Upper lobe of left lung (tissue), 6 donors: ENCODE measurements at places on chromosomes 4 and X.

DNA sequence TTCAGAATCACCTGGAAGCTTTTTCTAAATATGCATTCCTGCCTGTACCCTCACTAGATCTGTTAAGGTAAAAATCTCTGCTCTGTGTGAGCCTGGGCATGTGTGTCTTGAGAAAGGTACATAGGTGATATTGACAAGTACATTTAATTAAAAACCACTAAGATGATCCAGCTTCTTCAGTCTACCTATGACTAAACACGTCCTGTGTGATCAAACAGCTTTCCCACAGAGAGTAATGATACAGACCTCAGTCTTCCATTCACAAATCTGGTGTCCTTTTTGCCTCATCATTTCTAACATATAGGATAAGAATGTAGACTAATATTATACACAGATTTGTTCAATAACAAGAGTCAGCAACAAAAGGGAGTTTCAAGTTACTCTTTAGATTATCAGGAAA, 42.6 kb downstream of the GALNT7 start:
- no peak for DNase-seq

DNA sequence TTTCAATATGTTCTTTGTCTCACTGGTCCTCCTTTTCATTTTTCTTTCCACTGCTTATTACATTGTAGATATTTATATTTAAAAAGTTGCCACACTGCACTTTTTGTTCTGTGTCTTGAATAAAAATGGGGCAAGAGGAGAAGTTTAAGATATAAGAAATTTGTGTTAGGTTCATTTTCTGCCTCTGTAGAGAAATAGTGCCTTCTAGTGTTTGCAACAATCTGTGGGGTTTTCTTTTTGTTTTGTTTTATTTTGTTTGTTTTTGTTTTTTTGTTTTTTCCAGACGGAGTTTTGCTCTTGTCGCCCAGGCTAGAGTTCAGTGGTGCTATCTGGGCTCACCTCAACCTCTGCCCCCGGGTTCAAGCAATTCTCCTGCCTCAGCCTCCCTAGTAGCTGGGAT, 20.1 kb upstream of the SMIM14 start:
- DNase-seq, result no peak

DNA sequence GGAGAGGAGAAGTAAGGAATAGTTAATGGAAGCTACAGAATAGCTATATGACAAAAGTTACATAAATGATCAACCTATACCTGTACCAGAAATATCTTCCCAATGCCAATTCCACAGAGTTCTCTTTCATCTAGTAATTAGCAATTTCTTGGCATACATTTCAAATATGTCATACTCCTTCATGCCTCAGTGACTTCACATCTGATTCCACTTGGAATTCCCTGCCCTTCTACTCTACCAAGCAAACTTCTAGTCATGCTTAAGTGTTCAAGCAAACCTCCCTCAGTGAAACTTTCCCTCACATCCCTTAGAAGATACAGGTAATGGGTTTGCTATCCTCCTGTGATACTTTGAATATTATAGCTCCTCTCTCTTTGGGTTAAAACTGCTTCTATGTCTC, 127.1 kb downstream of the KLHL13 start:
- no peak for DNase-seq

GRCh38 chr4:54961357-54961975, 163.9 kb downstream of the KDR start:
- DNase-seq, result no peak

- peak; percentile 81 for DNase-seq
These were observed at the start of gene CLIC2 for GRCh38 chrX:155334486-155335336. CLIC2 (minus strand) TSS chrX:155334614; CDS start chrX:155334427, 187 bp downstream.

DNA sequence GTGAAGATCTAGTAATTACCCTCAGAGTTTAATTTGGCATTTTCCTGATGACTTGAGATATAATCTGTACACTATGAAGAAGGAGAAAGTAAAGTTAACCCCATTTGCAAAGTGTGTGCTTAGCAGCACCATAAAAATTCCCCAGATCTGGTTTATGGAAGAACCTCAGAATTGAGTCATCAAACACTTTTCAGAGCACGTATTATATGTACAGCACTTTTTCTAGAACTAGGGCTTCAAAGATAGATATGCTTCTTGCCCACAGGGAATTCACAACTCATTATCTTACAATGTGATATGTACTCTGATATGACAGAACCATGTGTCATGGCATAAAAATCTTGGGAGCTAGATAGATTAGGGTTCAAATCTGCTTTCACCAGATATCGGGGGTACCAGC, 150.9 kb downstream of the SLC10A7 start:
- no peak for DNase-seq

DNA sequence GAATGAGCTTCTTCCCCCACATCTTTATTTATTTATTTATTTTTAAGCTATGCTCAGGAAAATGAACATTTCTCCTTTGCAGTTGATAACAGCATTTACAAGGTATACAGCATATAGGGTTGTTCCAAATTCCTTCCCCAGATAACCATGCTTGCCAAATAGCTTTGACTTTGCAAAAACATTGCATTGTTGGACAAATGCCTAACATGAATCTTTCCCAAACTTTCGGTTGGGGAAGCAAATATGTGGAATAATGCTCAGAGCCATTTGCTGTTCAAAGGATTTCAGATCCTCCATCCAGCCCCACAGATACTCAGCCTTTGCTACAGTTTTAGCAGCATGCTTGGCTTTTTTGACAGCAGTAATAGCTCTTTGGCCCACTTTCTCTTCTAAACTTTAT, 127.2 kb upstream of the AGA start:
- DNase-seq, result no peak

DNA sequence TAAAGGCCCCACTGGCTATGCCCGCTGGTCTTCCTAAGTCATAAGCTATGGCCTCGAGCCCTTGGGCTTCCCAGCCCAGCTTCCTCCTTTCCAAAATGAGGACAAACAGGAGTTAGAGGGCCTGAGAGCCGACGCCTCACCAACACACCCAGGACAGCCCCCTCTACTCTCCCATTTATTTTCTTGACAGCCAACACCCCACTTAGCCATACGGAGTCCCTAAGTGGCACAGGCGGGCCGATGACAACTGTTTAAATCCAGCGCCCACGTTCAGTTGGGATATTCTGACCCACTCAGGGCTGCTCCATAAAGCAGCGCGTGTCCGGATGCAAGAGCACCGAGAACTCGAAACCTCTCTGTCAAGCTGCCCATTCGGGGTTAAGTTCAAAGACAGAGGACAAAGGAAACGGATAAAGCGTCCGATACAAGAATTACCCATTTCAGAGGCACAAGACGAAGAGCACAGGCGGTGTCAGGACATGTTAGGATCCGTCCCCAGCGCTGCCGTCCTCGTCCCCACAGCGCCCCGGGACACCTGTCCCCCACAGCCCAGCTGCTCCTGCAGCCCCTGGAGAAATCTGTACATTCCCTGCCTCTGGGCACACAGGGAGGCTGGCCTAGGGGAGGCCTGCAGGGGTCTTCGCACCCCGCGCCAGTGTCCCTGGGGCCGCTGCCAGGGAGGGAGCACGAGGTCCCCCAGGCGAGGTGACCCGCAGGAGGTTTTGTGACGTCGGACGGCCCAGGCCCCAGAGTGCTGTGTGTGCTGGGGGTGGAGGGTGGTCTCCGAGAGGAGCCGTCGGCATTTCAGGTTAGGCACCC, 1.2 kb downstream of the PRKX start:
- peak; percentile 25 for DNase-seq

GRCh38 chr4:24862073-24862751, 50.6 kb downstream of the CCDC149 start:
- no peak for DNase-seq

- no peak for DNase-seq
These were observed 4.4 kb downstream of the RBPJ start for GRCh38 chr4:26325191-26325590.

DNA sequence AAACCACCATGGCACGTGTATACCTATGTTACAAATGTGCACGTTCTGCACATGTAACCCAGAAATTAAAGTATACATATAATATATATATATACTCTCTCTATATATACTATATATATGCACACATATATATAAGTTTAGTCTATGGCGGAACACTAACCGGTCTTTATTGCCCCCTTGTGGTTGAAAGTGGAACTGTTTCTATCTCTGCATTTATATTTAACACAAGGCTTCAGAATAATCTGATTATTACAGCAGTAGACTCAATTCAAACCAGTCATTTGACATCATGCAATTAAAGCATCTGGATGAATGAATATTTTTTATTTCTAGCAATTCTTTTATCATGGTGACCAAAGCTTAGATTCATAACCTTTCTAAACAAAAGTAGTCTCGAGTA, 14.6 kb downstream of the RAB9B start:
- DNase-seq, result no peak

- no peak for DNase-seq
These were observed 226.0 kb downstream of the SPRY1 start for GRCh38 chr4:123622572-123622971.

- DNase-seq, result no peak
These were observed 75.4 kb downstream of the FBXW7 start for GRCh38 chr4:152460488-152460887.
